AG04450 (cell line): ENCODE measurements at places on chromosomes 3 and 15.

DNA sequence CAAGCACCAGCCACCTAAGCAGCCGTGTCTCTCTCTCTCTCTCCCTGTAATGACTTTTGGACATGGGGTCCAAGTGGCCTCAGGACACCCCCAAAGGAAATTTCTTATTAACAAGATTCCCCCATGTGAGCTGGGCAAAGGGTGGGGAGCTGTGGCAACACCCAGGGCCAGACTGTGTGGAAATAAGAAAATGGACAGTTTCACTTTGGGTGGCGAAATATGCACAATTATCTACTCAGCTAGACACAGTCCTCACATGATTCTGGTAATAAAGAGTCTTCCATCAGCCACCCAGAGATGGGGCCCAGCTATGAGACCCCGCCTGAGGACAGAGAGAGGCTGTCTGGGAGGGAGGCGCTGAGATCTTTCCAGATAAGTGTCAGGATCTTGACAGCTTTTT, 96.8 kb upstream of the TPM1 start:
- no peak for DNase-seq

- DNase-seq: no peak
Measured at GRCh38 chr3:142977399-142977728, 13.9 kb upstream of the PAQR9 start.

- DNase-seq: peak; percentile 83
Measured at GRCh38 chr15:64693134-64693533, 82.3 kb downstream of the RBPMS2 start.

DNA sequence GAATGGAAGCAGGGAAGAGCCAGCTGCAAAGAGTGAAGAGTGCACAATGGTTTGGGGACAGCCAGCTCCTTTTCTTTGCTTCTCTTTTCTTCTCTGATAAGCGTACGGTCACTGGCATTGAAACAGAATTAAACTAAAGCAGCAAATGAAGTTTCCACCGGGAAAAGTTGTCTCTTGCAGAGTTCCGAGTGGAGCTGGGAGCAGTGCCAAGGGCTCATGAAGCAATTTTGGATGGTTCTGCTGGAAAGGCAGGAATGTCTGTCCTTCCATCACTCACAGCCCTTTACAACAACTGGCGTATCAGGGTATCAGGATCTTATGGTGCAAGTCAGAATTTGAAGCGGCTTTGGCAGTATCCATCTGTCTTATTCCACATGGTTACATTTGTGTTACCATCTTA, 1042.9 kb downstream of the NTRK3 start:
- DNase-seq: no peak

GRCh38 chr15:64921711-64922110, 10.0 kb downstream of the ANKDD1A start:
- DNase-seq: no peak

GRCh38 chr3:42839616-42840015, 30.4 kb downstream of the ACKR2 start:
- DNase-seq: peak; percentile 42

DNA sequence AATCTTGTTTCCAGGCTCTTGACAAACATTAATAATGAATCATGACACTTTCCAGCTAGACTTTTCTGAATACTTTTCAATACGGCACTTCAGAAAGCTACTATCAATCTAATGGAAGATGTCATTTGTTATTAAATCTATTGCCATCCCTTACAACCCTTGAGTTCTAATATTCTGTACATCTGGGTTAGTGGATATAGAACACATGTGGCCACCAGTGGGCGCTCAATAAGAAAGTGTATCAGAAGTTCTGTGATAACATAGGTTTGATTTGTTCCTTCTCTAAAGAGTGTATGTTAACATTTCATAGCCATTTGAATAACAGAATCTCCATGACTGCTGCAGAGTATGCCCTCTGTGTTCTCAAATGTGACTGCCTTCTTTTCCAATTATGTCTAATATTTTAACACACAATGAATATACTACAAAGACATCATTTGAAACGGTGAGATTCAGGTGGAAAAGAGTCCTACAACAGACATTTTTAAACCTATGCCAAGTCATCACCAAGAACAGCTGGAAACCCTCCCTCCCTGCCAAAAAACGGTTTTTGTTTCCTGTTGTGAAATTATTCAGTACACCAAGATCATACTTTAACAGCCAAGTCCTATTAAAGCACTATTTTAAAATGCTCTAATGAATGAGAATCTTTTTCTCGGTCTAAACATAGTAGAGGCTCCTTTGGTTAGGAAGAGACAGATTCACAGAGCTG, 22.2 kb downstream of the ALDH1A2 start:
- peak; percentile 4 for DNase-seq

GRCh38 chr3:156151824-156152428, 31.5 kb downstream of the KCNAB1 start:
- peak; percentile 16 for DNase-seq

DNA sequence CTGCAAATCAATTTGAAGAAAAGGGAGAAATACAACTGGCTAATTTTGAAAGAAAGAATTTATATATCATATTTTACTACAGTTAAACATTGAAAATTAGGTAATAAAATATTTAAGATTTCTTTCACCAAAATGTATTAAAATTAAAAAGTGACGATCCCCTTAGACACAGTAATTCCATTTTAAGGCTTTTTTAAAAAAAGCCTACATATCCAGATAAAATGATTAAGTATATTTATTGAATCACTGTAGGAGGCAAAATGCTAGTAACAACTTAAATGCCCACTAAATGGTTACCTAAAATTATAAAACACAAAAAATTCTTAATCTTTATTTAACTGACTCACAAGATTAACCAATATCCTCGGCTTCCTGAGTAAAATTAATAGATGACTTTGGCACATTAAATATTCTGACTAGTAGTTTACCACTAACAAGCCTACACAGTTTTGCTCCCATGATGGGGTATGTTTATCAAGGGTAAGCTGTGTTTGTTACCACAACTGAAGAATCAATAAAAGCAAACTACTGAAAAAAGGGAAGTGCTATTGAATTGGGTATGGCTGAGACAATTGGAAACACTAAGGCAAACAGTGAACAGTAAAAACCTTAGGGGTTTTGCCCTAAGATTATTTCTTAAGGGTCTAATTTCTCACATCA, 28.4 kb downstream of the ANKRD28 start:
- DNase-seq: no peak

DNA sequence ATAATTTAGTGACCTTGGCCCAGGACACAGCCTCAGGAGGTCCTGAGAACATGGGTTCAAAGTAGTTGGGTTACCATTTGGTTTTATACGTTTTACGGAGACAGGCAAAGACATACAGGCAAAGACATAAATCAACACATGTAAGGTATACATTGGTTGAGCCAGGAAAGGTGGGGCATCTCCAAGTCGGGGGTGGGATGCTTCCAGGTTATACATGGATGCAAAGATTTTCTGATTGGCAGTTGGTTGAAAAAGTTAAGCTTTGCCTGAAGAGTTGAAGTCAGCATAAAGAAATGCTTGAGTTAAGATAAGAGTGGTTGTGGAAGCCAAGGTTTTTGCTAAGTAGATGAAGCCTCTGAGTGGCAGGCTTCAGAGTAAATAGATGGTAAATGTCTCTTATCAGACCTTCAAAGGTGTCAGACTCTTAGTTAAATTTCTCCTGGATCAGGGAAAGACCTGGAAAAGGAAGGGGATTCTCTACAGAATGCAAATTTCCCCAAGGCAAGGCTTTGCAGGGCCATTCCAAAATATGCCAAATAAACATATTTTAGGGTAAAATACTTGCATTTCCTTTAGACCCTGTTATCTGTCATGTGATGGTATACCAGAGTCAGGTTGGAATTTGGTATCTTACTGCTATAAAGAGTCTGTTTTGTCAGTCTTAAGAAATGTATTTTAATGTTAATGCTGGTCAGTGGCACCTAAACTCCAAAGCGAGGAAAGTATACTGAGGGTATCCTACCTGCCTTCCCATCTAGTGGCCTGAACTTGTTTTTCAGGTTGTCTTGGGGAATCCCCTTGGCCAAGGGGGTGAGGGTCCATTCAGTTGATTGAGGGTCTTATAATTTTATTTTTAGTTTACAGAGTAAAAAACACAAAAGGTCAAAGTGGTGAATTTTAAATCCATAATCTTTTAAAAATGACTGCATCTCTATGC, 8.2 kb upstream of the PDHB start:
- no peak for DNase-seq

DNA sequence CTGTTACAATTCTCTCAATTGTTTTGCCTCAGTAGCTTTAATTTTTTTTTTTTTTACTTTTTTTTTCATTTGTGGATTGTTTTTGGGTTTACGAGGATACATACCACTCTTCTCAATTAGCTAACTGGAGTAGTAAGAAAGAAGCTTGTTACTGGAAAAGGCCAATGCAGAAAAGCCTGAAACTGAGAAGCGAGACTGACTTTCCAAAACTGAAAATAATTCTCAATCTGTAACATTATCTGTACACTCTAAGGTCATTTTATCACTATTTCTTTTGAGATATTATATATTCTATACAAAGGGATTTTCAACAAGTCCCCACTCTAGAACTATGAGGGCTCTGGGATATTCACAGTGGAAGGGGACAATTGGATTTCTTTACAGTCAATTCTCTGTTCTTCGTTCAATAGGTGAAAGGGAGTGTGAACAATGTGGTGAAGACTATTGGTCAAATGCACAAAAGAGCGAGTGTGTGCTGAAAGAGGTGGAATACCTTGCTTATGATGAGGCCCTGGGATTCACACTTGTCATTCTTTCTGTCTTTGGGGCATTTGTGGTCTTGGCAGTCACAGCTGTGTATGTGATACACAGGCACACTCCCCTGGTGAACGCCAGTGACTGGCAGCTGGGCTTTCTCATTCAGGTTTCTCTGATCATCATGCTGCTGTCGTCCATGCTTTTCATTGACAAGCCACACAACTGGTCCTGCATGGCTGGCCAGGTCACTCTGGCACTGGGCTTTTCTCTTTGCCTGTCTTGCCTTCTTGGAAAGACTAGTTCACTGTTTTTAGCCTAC, 83.9 kb upstream of the KCNAB1 start:
- no peak for DNase-seq

DNA sequence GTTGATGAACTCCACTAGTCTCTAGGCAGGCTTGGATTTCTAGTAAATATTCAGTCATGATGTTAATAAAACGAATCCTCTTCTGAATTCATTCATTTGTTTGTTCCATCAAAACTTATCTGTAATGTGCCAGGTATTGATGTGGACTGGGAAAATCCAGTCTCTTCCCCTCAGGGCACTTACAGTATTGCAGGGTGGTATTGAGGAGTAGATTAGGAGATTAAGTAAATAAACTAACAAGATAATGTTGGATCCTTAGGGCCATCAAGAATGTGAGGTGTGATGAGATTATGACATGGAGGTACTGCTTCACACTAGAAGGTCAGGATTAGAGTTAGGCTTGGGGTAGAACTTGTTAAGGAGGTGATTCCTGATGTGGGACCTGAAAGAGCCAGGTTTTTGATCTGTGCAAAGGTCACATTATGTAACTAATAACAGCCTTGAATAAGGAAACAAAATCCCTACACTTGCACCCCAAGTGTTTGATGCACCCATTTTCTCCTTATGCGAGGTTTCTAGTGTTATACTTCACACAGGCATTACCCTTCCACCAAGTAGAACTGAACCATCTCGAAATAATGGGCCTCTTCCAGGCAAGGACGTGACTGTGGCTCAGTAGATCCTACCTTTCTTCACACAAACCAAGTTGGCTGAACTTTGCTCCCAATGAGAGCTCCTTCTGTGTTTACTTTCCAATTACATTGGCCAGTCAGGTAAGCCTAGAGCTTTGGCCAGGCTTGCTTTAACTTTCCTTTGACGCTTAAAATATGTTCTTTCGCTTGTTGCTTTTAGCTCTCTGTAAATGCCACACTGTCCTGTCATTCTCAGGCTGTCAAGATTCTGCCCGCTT, 16.7 kb downstream of the MCTP2 start:
- DNase-seq: no peak

GRCh38 chr3:172625404-172625803, 85.5 kb downstream of the NCEH1 start:
- DNase-seq: no peak

- DNase-seq: no peak
Measured at GRCh38 chr3:3110749-3111361, 681 bp upstream of the IL5RA start.

DNA sequence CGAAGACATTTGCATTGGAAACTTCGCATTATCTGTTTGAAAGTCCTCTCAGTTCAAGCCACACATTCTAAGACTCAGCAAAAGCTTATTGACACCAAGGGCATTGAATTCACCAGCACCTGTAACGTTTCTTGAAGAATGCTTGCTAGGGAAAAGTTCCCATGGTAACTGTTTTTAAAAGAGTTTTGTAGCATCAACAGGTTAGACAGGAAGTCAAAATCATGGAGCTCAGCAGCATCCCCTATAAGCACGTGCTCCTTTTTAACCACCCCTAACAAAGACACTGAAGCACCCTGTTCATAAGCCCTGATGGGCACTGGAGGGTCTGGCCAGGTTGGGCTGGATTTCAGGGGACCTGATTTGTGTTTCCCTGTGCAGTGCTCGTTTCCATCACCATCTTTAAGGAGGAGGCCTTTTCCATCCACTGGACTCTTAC, 229.7 kb upstream of the BHLHE40 start:
- DNase-seq: no peak

- DNase-seq: no peak
Measured at GRCh38 chr3:166425900-166426611, 588.8 kb upstream of the BCHE start.

DNA sequence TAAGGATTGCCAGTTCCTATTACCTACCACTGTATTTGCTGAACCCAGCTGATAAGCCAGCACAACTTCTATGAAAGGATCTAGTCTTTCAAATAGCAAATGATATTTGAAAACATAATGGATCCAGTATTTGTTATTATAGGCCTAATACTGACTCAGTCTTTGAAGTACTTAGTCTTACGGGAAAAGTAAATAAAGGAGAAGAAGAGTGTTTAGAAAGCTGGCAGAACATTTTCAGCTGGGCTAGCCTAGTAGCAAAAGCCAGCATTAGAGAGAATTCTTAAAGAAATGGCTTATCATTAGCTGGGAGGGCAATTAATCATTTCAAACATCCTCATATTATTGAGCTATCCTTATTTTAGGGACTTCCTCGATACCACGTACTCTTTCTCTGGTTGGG, 101.4 kb upstream of the GOLIM4 start:
- no peak for DNase-seq

- no peak for DNase-seq
Measured at GRCh38 chr3:17394541-17395155, 347.8 kb downstream of the TBC1D5 start.

- DNase-seq: no peak
Measured at GRCh38 chr3:51063053-51063452, 322.0 kb upstream of the MANF start.
